ENCODE measurements at places on chromosomes 1 and 21.

GRCh38 chr1:25369241-25369640 lies 31.1 kb downstream of the TMEM50A start:
- no peak for DNase-seq

DNA sequence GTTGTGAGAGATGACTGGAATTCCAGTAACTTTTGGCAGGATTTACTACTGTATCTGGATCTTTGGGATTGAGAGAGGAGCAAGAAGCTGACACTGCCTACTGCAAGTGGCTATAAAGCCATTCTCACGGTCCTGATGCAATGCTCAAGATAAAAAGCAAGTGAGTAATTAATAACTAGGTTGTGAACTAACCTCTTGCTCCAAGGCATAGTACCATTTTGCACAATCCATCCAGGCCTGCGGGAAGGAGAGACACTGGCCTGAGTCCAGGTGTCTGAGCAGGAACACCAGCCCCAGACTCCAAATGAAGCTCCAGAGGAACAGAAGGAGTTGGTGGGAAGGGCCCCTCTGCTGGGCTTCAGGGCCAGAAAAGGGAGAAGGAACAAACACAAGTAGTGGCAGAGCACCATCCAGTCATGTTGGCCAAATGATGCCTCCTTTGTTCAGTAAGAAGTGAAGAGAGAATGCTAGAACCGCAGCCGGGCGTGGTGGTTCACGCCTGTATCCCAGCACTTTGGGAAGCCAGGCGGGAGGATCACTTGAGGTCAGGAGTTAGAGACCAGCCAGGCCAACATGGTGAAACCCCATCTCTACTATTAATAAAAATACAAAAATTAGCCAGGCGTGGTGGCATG lies 9.9 kb upstream of the SLC45A3 start:
- DNase-seq = no peak

DNA sequence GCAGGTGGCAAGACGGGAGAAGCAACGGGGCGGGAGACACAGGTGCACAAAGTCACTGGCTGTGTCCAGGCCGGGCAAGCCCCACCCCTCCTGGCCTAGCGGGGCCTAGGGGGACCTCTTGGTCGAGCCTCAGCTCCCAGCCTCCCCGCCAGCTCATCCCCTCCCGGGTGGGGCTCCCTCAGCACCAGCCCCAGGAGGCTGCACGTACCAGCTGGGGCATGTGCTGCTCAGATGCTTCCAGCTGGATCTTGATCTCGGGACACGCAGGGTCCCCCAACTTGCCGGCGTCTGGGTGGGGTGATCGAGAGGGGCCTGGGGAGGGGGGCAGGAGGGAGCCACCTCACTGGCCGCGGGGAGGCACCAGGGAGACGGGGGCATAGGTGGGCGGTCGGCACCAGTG lies 71.4 kb downstream of the RAP1GAP start:
- DNase-seq = no peak

DNA sequence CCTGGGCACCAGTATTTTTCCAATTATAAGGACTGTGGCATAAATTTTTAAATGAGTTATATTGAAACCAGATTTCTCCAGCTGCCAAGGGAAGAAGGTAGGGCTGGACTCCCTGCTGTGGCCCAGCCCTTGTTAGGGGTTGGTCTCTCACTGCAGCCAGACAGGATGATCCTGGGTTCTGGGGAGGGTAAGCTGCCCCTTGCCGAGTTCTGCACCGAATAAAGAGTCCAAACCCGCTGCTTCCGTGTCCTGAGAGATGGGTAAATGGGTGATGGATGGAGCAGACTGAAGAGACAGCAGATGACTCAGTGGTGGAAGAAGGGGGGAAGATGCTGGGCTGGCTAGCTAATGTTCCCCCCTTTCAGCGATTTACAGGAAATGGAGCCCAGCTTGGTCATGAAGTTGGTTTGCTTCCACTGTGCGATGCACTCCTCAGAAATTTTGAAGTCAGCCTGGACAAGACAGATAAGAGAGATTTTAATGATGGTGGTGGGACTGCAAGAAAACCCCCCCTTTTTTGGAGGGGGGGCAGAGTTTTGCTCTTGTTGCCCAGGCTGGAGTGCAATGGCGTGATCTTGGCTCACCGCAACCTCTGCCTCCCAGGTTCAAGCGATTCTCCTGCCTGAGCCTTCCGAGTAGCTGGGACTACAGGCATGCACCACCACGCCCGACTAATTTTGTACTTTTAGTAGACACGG lies 41.4 kb downstream of the YARS1 start:
- DNase-seq = no peak

- no peak for DNase-seq
Observed at GRCh38 chr21:24671901-24672300, 935.4 kb downstream of the MRPL39 start.

DNA sequence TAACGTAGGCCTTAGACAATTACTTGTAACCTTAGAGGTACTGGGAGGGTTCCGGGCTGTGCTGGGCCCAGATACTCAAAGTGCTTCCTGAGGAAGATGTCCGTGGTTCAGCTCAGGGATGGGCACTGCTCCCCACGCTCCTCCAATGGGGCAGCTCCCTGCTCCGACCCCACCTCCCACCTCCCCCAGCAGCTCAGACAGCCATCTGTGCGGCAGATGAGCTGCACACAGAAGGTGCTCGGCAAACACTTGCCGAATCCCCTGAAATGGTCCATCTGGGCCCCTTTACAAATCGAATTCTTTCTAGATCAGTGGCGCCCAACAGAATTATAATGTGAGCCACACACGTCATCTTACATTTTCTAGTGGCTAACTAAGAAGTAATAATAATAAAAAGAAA lies 242.4 kb upstream of the RAB4A start:
- DNase-seq = no peak

DNA sequence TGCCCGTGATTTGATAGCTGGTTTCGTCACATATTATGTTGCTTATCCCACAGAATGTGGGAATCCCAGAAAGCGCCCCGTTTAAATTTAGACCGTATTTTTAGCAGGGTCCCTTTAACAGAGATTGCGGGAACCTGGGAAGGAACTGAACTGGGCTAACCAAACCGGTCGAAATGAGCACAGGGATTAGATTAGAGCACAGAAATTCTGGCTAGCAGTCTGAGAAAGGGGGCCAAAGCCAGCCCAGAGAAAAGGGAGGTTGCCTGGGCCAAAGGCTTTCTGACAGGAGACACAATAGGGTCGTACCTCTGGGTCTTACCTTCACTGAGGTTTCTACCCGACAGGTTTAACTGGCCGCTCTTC lies 327 bp downstream of the LRRC40 start:
- no peak for DNase-seq

DNA sequence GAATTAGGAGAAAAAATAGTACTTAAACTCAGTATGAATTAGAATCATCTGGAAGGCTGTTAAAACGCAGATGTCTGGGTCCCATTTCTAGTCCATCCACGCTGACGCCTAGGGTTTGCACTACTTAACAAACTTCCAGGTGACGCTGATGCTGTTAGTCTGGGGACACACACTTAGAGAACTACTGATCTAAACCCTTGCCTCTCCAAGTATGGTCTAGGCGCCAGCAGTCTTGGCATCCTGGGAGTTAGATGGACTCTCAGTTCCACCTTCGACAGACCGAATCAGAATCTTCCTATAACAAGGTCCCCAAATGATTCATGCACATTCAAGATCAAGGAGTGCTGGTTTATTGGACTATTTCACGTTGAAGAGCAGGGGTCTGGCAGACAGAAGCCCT lies 11.5 kb downstream of the DIO1 start:
- no peak for DNase-seq

DNA sequence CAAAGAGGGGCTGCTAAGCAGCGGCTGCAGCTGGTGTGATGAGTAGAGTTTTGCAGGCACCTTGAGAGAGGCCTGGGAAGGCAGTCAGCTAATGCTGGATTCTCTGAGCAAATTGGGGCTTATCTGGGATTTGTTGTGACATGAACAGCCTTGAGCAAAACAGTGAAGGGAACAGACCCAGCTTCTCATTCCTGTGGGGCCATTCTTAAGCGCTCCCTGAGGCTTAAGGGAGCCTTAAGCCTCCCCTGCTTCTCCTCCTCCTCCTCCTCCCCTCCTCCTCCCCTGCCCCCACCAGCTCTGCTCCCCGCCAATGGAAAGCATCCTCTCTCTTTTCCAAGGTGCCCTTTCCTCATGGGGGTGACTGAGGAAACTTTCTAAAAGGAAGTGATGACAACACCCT lies 21.3 kb downstream of the HMGCS2 start:
- DNase-seq = no peak

- DNase-seq = no peak
Observed at GRCh38 chr21:28731700-28732321, 260.9 kb downstream of the LTN1 start.

- no peak for DNase-seq
Observed at GRCh38 chr1:82158981-82159380, 358.2 kb downstream of the ADGRL2 start.

GRCh38 chr21:44431300-44431699 lies 24.0 kb upstream of the LRRC3 start:
- DNase-seq = no peak

GRCh38 chr1:91770667-91771268 lies 115.2 kb downstream of the TGFBR3 start:
- DNase-seq = no peak

DNA sequence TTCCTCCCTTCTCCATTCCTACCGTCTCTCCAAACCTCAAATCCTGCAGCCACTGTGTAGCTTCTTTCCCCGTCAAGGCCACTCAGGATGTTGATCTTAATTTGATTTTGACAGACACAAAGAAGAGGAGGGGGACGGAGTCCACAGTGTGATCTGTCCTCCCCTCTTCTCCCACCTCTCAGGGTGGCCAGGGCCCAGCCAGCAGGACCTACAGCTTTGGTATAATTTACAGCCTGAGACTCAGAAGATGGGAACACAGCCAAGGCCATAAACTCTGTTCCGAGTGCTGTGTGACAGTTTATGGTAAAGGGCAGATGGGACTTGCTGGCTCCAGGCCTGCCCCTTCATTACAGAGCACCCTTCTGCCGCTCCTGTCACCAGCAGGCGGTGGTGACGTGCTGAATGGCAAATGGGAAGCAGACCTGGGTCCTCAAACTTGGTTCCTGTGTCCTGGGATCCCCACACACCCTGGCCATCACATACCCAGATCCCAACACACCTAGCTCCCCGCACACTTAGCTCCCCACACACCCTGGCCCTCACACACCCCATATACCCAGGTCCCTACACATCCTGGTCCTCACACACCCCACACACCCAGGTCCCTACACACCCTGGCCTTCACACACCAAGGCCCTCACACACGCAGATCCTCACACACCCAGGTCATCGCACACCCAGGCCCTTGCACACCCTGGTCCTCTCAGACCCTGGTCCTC lies 71.6 kb downstream of the CD2 start:
- no peak for DNase-seq

GRCh38 chr1:177556163-177556562 lies 385.4 kb downstream of the BRINP2 start:
- no peak for DNase-seq

- DNase-seq = no peak
Observed at GRCh38 chr1:5200006-5200405, 545.6 kb downstream of the AJAP1 start.

- no peak for DNase-seq
Observed at GRCh38 chr1:227134686-227135314, 183.5 kb downstream of the CDC42BPA start.

DNA sequence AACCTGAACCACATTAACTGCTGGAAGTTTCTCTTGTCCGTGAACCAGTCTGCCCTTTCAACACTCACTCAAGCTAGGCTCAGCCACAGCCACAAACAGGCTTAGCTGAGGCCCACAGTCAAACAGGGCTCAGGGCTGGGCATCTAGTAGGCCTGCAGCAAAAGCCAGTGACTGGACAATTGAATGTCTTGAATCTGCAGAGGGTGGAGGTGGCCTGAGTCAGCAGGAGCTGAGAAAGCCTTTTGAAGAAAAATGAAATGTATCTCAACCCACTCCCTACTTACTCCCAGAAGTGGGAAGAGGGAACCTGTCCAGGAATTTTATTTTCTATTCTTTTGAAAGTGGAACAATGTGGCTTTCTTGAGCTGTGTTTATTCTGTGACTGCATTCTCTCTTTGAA lies 95.4 kb downstream of the PTPRU start:
- DNase-seq = no peak

DNA sequence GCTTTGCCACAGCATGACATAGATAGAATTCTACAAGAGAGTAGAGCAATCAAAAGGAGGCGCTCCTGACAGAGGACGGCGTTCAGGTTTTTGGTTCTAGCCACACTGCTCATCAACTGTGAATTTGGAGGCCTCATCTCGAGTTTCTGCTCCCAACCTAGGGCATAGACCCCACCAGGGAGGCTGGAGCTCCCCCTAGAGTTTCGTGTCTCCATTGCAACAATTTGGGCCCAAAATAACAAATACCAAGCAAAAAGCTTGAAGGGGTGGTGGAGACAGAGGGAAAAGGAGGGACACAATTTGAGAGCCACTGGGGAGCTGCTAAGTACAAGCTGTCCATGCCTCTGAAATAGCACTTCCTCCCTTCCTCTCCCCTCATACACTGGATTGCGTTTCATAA lies 297.0 kb downstream of the GPATCH2 start:
- DNase-seq = peak; percentile 32

DNA sequence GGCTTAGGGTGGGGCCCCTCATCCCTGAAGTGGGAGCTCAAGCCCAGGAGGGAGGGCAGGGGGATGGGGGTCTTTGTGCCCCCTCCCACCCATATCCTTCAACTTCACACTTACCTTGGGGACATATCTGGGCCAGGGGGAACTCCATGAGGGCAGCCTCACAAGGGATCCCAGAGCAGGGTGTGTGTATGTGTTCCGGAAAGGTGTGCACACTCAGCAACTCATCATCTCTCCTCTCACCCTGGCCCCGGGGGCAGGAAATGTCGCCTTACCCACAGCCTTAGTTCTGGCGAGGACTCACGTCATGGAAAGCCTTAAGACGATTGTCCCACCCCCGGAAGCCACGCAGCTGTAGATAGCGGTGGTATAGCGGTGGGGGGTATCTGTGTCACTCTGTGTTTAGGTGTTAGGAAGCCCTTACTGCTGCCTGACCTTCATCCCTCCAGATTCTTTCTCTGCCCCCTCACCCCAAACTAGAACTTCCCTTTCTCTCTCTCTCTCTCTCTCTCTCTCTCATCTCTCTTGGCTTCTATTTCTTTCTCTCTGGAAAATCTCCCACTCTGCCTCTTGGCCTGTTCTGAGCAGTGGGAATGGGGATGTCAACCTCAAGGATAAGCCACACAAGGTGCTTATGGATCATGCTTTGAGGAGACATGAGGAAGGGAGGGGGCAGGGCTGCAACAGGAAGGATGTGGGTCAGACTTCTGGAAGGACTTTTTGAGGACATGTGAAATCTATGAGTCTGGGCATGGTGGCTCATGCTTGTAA lies at the start of gene SH2D2A:
Gene SH2D2A, minus strand, starts transcription at position 288 of the 768 bp plus-strand sequence. Its CDS starts 140 bp downstream, at position 148.
- DNase-seq = no peak
